ENCODE measurements at places on chromosomes 4 and X.

GRCh38 chr4:78578674-78579425 is 27.3 kb downstream of the ANXA3 start:
- DNase-seq = no peak

DNA sequence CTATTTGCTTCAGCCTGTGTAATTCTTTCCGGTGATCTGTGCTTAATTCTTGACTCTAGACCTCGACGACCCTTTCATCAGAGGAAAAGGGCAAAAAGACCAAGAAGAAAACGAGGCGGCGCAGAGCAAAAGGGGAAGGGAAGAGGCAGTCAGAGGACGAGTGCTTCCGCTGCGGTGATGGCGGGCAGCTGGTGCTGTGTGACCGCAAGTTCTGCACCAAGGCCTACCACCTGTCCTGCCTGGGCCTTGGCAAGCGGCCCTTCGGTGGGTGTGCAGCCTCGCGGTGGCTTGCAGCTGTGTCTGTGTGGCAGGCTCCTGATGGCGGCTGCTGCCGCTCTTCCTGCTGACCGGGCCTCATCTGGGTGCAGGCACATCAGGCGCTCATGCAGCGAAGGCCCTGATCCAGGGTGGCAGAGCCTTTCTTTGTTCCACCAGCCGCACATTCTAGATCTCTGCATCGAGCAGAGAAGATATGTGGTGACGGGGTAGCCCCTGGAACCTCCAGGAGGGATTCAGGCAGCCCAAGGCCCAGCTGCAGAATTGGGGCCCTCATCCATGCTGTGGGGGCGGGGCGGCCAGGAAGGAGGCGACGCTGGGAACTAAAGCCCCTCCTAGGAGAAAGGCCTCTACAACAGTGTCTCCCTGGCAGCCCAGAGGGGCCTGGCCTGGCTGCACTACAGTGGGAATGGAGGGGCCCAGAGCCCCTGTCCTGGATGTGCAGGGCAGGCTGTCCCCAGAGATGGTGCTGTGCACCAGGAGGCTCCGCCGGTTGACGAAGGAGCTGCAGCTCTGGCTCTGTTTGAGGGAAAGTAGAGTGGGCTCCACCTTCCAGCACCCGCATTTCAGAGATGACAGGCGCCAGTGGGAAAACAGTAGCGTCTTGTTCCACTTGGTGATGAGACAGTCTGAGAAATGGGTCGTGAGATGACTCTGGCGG is 32.1 kb downstream of the NELFA start:
- no peak for DNase-seq

GRCh38 chrX:1205681-1206611 is 6.5 kb downstream of the CRLF2 start:
- no peak for DNase-seq

DNA sequence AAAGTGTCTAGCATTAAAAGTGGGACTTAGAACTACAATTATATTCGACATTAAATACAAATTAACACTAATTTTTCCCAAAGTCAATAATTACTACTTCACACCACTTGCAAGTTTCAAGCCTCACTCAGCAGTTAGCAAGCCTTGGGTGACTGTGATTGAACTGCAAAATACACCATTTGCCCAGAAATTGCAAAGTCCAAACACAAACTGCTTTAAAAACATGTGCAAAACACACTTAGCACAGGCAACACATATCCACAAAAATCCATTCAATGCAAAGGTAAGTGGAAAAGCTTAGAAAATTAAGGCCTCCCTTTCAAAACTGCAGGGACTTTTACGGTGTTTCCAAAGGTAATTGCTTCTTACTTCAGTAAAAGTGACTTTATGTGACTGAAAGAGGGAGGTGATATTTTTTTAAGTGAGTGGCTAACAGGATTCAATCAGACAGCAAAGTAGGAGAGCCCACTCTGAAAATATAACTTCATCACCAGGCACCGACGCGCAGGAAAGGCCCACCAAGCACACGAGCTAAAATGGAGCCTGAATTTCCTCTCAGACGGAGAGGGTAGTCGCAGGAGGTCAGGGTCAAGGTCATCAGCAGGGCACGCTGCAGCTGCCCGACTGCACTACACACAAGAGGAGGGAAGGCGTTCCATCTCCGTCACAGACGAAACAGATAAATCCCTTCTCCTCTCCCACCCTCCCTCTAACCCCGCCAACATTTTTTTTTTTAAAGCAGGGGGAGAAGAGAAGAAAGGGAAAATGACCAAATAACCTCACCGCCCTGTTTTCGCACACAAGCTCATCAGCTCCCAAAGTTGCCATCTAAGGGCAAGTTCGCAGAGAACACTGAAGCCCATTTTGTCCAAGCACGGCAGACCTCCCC is 3.1 kb downstream of the ZNF827 start:
- DNase-seq = no peak

DNA sequence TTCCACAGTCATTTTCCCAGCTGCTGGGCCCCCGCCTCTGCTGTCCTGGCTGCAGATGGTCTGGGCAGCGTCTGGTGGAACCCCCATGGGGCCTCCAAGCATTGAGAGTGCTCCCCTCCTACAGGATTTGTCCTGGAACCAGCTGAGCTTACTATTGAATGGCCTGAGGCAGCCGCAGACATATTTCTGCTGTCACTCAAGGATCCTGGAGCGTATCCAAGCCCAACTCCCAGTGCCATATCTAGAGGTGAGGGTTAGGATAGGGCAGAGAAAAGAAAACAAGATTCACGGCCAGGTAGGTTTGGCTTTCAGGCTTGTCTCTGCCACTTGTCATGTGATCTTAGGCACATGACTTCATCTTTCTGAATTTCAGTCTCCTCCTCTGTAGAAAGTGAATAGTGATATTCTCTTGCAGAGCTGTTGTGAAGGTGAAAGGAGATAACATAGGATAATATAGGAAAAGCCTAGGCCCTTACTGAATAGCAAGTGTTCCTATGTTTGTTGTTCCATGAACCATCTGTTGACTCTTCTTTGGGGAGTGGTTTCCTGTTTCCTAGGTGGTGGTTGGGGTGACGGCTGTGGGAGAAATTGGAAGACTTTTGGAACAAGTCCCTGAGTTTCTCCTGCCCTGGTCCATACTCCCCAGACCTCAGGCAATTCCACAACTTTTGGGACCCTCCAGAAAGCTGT is 52.3 kb downstream of the SEPSECS start:
- DNase-seq = no peak

GRCh38 chr4:189117426-189117825 is 823.2 kb upstream of the FRG1 start:
- DNase-seq = no peak

Data from T follicular helper cell (primary cell).